Epithelial cell of proximal tubule (primary cell): ENCODE measurements at places on chromosomes 2 and 18. TPM values are rescaled to one million over a fixed set of nuclear protein-coding genes. Genes with fewer than 3 reads are reported as not detected.

DNA sequence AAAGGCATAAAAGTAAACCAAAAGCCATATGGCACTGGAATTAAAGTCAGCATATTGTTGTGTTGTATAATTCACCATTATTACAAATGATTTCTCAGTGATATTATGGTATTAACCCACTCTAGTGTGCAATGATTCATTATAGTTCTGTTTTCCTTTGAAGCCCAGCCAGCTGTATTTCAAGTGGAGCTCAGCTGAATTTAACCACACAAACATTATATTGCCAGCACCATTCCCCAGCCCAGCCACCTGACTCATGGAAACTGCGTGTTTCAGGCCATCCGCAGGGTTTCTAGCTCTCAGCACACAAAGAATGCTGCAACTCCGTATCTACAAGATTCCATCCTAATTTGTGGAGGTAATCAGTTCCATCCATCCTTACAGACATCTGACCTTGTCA is 166.8 kb upstream of the CHAC2 start:
- no peak for DNase-seq

FHOD3 gene
- total RNA-seq: 27.3 and 28.4 TPM in 2 replicates

DNA sequence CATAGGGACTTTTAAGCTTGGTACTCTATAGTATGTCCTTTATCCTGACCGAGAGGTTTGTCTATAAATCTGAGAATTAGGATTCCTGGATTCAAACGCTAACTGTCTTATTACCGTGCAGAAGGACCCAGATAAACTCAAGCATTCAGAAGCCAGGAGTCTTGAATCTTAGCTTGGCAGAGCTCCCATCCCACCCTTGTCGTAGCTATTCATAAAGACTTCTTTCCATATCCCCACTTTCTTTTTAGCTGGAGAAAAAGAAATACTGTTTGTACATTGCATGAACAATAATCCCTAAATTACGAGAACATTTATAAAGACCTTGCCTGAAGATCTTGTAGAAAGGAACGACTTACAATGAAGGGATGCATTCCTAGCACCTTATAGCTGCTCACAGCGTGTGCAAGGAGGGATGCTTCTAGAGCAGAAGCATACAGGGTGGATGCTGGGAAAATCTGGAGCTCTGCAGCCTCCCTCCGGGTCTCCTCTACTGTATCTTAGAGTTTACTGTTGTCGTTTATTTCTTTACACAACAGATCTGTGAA is 13.6 kb downstream of the EFR3B start:
- no peak for DNase-seq

DNA sequence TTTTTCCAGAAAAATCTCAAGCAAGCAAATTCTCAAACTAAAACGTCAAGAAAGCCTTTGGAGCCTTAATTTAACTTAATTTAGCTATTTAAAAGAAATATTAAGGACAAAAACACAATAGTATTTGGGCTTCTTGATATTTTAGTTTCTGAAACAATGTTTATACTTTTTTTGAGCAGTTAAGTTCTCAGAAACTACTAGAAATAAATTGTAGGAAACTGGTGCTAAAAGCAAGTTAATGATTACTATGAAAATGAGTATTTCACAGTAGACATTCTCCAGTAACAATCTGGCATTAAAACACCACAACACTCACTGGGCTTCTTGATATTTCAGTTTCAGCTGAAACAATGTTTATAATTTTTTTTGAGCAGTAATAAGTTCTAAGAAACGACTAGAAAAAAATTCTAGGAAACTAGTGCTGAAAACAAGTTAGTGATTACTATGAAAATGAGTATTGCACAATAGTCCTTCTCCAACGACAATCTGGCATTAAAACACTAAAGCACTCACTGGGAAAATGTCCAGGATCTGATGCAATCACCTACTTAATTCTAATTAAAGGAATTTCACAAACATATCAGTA is 45.1 kb downstream of the TRAK2 start:
- peak; percentile 77 for DNase-seq

GRCh38 chr2:179592167-179592936 is 269.1 kb downstream of the ZNF385B start:
- no peak for DNase-seq

UGT1A3 gene
- not detected in 2 replicates for total RNA-seq

DNA sequence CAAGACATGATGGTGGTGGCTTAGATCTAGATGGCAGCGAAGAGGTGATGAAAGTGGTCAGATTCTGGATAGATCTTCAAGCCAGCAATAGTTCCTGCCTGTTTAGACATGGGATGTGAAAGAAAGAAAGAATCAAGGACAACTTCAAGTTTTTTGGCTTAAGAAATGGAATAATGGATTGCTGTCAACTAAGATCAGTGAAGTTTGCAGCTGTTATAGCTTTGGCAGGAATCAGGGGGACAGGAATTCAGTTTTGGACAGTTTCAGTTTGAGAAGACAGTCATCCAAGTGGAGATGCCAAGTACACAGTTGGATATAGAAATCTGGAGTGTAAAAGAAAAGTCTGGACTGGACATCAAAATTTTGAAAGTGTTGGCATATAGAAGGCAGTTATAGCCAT is 283.7 kb upstream of the PKDCC start:
- DNase-seq: no peak

DNA sequence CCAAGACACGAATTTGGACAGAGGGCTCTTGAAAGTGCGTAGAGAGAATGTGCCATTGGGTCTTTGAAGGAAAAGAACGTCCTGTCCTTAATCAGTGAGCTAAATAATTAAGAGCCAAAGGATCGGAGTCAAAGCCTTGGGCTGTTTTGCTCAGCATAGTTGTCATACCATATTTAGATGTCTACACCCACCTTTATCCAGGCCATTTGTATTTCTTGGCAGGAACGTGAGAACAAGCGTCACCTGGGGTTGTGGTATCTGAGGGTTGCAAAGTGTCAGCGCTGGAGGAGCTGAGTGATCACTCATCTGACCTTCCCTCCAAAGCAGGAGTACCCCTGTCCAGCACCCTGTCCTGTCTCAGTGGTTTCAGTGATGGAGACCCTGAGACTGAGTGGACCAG is 4.5 kb downstream of the LPIN1 start:
- no peak for DNase-seq

- DNase-seq: no peak
These were observed 58.2 kb upstream of the DSEL start for GRCh38 chr18:67574749-67575148.

GRCh38 chr2:205274801-205275200 is 407.5 kb upstream of the NRP2 start:
- DNase-seq: no peak

PLCL1 gene
- total RNA-seq: under 0.01 TPM in 1 of 2 replicates, not detected in the other

EGR4 gene
- total RNA-seq: 0.07 TPM in 1 of 2 replicates, not detected in the other

SLC9A4 gene
- total RNA-seq: 0.36 and 0.40 TPM in 2 replicates

SIX2 gene
- total RNA-seq: 0.06 and 3.1 TPM in 2 replicates
